B cell (primary cell): ENCODE measurements at places on chromosomes 12 and 14. TPM values are rescaled to one million over a fixed set of nuclear protein-coding genes. Genes with fewer than 3 reads are reported as not detected.
A peak's percentile ranks its signal among the peaks of the same experiment; 100 is the strongest.

KERA gene
- not detected in 2 replicates for total RNA-seq

NAV3 gene
- total RNA-seq: not detected in 2 replicates

CCDC175 gene
- not detected in 2 replicates for total RNA-seq

KLRG1 gene
- total RNA-seq: 3.2 and 3.9 TPM in 2 replicates

GRIP1 gene
- total RNA-seq: 0.51 TPM in 1 of 2 replicates, not detected in the other

NDRG2 gene
- 9.5 and 10.2 TPM in 2 replicates for total RNA-seq

RPL10L gene
- total RNA-seq: not detected in 2 replicates

DNA sequence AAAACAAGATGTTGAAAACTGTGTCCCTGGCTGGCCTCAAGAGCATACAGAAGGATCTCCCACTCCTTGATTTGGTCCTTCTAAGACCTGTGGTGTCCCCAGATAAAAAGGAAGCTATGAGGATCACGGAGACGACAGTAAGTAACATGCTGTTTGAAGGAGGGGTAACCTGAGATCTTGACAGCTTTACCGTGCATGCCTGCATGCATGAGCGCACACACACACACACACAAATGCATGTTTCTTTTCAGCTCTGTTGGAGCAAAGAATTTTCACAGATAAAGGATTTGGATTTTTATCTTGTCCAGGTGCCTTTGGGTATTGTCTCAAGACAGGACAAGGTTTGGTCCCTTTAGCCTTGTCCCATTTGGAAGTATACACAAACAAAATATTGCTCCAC lies 411.6 kb upstream of the CCDC196 start:
- no peaks in the 10 kb centered on the region for H3K4me1 ChIP-seq
- H3K27me3 ChIP-seq: peaks cover 4% of the 10 kb centered on the region
- H3K27ac ChIP-seq: no peak overlapping the region
- no peak overlapping the region for H3K4me3 ChIP-seq
- H3K36me3 ChIP-seq: no peaks in the 10 kb centered on the region

- H3K4me1 ChIP-seq: no peaks in the 10 kb centered on the region
- no peaks in the 10 kb centered on the region for H3K27me3 ChIP-seq
- H3K27ac ChIP-seq: no peak overlapping the region
- no peak for DNase-seq
- H3K4me3 ChIP-seq: no peak overlapping the region
- no peaks in the 10 kb centered on the region for H3K36me3 ChIP-seq
These were observed 20.5 kb downstream of the RILPL1 start for GRCh38 chr12:123512838-123513665.

DNA sequence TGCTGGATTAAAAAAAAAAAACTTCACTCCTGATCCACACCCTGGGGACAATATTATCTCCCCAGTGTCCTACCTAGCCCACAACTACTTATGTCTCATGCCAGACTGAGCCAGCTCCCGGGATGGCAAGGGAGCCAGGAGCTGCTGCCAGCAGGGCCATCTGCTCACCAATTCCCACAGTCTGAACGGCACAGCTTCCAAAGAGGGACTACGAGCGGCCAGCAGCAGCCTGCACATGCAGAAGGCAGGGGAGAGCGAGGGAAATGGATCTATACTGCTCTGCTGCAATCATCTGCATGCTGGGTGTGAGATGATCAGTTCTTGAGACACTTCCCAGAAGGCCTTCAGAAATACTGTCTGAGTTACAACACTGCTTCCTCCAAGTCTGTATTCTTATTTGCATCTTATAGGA lies 11.1 kb downstream of the SSH1 start:
- DNase-seq: no peak
- no peaks in the 10 kb centered on the region for H3K27me3 ChIP-seq
- peaks cover 6% of the 10 kb centered on the region for H3K4me1 ChIP-seq
- H3K27ac ChIP-seq: no peak overlapping the region
- H3K4me3 ChIP-seq: no peak overlapping the region

GRCh38 chr12:69468237-69469026 lies 1.8 kb upstream of the FRS2 start:
- H3K36me3 ChIP-seq: no peaks in the 10 kb centered on the region
- H3K4me1 ChIP-seq: peaks cover 44% of the 10 kb centered on the region
- no peak overlapping the region for H3K4me3 ChIP-seq
- peak overlapping the region; percentile 78 for H3K27ac ChIP-seq
- DNase-seq: no peak
- H3K27me3 ChIP-seq: no peaks in the 10 kb centered on the region

- DNase-seq: no peak
- no peaks in the 10 kb centered on the region for H3K27me3 ChIP-seq
- no peak overlapping the region for H3K27ac ChIP-seq
- H3K36me3 ChIP-seq: no peaks in the 10 kb centered on the region
- H3K4me1 ChIP-seq: peaks cover 30% of the 10 kb centered on the region
These were observed 3.7 kb upstream of the DENND5B start for GRCh38 chr12:31594681-31595080.

GRCh38 chr14:65370801-65371248 lies 41.7 kb upstream of the FUT8 start:
- no peak for DNase-seq
- H3K4me3 ChIP-seq: no peak overlapping the region
- no peaks in the 10 kb centered on the region for H3K27me3 ChIP-seq
- H3K4me1 ChIP-seq: peaks cover 21% of the 10 kb centered on the region

- H3K27me3 ChIP-seq: no peaks in the 10 kb centered on the region
- no peak overlapping the region for H3K4me3 ChIP-seq
- no peaks in the 10 kb centered on the region for H3K36me3 ChIP-seq
- H3K4me1 ChIP-seq: no peaks in the 10 kb centered on the region
These were observed 116.5 kb downstream of the MGAT4C start for GRCh38 chr12:86139671-86140070.

- H3K27ac ChIP-seq: no peak overlapping the region
- H3K4me3 ChIP-seq: no peak overlapping the region
- H3K36me3 ChIP-seq: no peaks in the 10 kb centered on the region
These were observed 138.6 kb upstream of the TRHDE start for GRCh38 chr12:72133497-72134055.

DNA sequence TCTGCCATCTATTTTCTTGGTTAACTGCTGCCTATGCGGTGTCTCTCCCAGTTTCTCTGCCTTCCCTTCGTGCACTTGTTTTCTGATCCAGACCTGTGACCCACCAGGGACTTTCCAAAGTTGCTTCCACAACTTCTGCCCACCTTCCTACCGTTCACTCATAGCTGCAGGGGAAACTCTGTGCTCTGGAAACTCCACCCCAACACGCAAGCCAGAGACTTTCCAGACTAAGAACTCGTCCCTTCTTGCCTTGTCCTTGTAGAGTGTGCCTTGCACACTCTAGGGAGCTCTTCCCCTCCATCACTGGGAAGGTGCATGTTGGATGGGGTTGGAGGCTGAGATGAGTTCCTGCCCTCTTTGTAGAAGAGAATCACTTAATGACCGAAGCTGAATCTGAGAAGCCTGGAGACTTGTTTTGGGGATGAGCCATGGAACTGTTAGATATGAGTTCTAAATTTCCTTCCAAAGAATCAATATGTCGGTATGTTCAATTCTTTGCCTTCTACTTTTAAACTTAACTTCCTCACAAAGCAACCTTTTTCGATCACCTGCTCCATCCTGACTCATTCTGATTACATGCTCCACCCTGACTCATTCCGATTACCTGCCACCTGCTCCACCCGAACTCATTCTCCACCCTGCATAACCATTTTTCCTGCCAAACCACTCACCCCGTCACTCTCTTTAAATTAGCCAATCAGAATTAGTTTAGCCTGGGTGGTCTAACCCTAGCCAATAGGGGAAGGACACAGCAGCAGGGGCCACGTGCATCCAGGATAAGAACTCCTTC lies 82.1 kb upstream of the CAPRIN2 start:
- no peak overlapping the region for H3K27ac ChIP-seq
- no peaks in the 10 kb centered on the region for H3K36me3 ChIP-seq
- no peak for DNase-seq
- H3K4me1 ChIP-seq: no peaks in the 10 kb centered on the region

- H3K27ac ChIP-seq: no peak overlapping the region
- no peaks in the 10 kb centered on the region for H3K36me3 ChIP-seq
- H3K27me3 ChIP-seq: no peaks in the 10 kb centered on the region
- DNase-seq: no peak
- no peaks in the 10 kb centered on the region for H3K4me1 ChIP-seq
These were observed 274.0 kb upstream of the KITLG start for GRCh38 chr12:88854260-88854659.

DNA sequence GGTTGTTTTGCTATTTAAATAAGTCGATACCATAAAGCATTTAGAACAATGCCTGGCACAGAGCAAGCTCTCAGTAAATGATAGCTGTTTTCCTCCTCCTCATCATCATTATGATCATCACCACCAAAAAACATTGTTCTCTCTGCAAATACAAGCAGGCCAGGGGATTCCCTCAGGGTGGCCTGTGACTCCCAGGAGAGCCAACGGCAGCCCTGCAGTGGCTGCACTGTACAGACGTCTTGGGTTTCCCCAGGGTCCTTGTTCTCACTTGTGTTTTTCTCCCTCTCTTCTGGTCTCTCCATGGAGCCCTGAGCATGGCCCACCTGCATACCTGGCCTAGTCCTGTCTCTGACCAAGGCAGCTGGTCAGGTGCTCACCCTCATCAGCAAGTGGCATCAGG lies 290.9 kb upstream of the PWP1 start:
- no peak overlapping the region for H3K4me3 ChIP-seq
- DNase-seq: no peak
- no peaks in the 10 kb centered on the region for H3K4me1 ChIP-seq
- no peaks in the 10 kb centered on the region for H3K36me3 ChIP-seq

DNA sequence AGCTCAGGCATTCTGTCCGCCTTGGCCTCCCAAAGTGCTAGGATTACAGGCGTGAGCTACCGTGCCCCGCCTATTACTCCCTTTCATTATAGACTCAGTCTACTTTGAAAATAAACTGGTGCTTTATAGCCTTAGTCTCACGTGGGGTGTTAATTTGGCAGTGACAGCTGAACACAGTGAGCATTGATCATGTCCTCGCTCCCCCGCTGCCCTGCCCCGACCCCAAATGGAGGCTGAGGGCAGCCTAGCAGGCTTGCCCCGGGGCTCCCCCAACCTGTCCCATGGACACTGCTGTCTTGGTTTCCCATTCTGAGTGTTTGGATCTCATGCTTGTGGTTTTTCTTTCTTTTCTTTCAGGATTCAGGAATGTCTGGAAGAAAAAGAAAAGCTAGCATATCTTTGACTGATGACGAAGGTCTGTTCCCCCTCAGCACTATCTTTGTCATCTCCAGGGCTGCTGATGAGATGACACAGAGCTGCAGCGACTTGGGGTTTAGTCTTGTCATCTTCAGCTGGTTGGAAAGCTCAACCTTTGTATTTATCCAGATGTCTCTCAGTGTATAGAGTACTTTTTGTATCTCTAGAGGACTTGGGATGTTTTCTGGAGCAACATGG lies 42.2 kb downstream of the EP400 start:
- DNase-seq: no peak
- no peak overlapping the region for H3K27ac ChIP-seq
- peaks cover 4% of the 10 kb centered on the region for H3K36me3 ChIP-seq
- no peaks in the 10 kb centered on the region for H3K27me3 ChIP-seq

GRCh38 chr12:10750385-10750727 lies 27.2 kb upstream of the YBX3 start:
- H3K27me3 ChIP-seq: peaks cover 5% of the 10 kb centered on the region
- DNase-seq: no peak
- no peak overlapping the region for H3K4me3 ChIP-seq
- H3K4me1 ChIP-seq: peaks cover 5% of the 10 kb centered on the region
- H3K36me3 ChIP-seq: no peaks in the 10 kb centered on the region
